ENCODE measurements at places on chromosomes 13 and 19. TPM values are rescaled to one million over a fixed set of nuclear protein-coding genes. Genes with fewer than 3 reads are reported as not detected.

DNA sequence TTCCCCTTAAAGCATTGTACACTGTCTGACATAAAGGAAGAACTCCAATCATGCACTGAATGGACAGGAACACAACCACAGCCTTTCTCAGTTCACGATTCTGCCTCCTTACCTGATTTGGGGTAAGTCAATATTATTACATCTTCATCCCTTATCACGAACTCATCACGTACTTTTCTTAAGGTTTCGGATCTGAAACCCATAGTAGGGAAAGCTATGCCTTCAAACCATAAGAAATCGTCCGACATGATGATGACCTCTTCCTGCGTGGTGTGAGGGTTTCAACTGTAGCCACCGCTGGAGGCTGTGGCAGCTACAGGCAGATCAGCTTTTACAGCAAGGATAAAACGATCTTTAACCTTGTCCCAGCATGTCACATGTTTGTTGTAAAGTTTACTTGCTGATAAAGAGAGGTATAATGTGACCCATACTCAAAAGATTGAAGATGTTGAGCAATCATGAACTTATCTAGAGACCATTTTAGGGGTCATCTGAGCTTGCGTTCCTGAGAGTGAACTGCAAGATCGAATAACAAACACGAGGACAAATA lies at the start of gene SULT2A1:
SULT2A1 (minus strand) TSS at position 306 of the 550 bp plus-strand sequence; CDS start at position 248, 58 bp downstream.
- no peak for DNase-seq

Gene CTXN1
- total RNA-seq, result 57.8 TPM

- no peak for DNase-seq
Measured at GRCh38 chr19:56088497-56089215, 32.4 kb downstream of the ZNF787 start.

Gene TJP3
- 20.0 TPM for total RNA-seq

Gene SPINT2
- 243 TPM for total RNA-seq

DNA sequence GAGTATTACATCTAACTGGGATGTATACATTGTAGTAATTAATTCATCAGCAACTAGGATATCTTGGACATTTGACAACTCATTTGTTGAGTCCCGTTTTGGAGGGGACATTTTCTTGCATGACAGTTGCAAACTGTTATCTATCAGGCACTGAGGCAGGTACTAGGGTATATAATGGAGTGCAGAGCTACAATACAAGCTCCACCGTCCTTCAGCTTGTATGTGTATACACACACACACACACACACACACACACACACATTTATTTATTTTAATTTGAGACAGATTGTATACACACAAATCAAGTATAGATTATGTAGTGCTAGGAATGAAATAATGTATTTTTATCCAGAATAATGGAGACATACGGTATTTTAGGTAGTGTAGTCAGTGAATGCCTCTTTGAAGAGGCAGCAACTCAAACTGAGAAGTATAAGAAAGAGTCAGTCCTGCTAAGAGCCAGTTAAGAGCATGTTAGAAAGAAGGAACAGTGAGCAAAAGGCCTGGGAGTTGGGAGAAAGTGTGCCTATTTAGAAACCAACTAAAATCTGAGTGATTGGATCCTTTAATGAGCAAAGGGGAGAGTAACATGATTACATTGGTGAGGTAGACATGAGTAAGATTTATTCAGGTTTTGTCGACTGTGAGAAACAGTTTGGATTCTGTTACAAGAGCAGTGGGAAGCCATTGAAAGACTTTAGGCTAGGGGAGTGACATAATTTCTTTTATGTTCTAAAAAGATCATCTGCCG lies 74.5 kb downstream of the NBEA start:
- DNase-seq, result no peak

DNA sequence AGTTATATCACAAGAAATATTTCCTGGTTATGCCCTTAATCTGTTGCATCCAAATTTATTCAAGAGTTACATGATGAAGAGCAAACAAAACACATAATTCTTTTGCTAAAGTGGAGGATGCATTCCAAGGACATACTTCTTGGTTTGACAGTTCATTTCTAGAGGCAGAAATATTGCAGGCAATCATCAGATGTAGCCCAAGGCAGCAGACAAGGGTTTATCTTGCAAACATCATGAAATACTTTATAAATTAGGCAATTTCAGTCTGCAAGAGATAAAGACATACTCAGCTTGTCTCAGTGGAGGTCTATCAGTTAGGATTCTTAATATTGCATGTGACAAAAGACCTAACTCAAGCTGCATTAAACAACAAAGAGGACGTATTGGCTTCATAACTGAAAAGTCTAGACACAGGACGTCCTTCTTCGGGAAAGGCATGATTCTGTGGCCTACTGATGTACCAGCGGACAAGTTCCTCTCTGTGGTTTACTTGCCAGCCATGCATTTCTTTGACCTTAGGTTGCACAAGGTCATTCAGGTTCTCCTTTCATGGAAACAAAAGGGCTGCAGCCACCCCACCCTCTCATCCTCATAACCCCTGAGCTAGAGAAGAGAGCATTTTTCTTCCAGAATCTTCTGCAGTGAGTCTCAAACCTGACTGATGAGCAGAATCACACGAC lies 204.1 kb downstream of the KATNAL1 start:
- no peak for DNase-seq

DNA sequence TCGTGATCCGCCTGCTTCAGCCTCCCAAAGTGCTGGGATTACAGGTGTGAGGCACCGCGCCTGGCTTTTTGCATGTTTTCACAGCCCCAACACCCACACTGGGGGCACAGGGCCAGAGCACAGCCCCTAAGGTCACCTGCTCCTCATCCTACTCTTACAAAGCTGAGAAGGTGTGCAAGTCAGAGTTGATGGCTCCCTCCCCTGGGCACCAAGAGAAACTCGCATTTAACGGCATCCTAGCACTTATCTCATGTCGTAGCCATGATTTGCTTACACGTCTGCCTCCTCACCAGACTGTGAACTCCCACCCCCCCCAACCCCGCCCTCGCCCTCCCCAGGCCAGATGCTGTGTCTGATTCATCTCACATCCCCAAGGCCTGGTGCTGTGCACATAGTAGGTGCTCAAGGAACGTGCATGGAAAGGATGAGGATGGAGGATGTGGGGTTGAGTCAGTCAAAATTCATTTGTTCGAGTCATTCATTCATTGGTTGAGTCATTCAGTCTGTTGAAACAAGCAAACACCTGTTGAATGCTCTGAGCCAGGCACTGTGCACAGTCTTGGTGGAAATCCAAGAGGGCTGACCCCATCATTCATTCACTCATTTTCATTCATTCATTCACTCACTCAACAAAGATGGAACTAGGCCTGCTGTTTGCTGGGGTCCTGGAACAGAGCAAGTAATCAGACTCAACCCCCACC lies 11.3 kb downstream of the SHANK1 start:
- DNase-seq, result no peak

GRCh38 chr19:35248310-35249145 lies at the start of gene LSR:
Gene LSR (plus strand): TSS chr19:35249002. CDS start chr19:35249023, 21 bp downstream.
- DNase-seq, result peak; percentile 88

- no peak for DNase-seq
Measured at GRCh38 chr13:112968380-112968909, 569 bp upstream of the MCF2L start.

- no peak for DNase-seq
Measured at GRCh38 chr13:98243929-98244272, 66.8 kb upstream of the RNF113B start.

Gene SERP2
- total RNA-seq, result 3.6 TPM

GRCh38 chr19:16628183-16628983 lies at the start of gene MED26:
Gene MED26 (minus strand): TSS chr19:16628204. CDS start chr19:16627943, 261 bp downstream.
- DNase-seq, result peak; percentile 98

Gene CIRBP
- 316 TPM for total RNA-seq

All from type B pancreatic cell (in vitro differentiated cells).